Upper lobe of right lung (tissue), 1 donor: ENCODE measurements at places on chromosomes 4 and X. TPM values are rescaled to one million over a fixed set of nuclear protein-coding genes. Genes with fewer than 3 reads are reported as not detected.

DNA sequence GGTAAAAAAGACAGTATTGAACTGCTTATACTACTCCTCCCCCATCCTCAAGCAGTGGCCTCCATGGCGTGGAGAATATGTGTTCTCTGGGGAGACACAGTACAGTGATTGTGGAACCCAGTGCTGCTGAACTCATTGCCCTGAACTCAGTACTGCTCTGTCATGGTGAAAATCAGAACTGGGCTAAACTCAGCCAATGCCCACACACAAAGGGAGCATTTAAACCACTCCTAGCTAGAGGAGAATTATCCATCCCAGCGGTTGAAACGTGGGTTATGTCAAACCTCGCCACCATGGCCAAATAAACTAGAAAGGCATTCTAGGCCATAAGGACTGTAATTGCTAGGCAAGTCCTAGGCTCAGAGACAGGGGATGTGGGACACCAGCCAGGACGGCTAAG is 131.8 kb downstream of the SPOCK3 start:
- no peaks in the 10 kb centered on the region for H3K4me1 ChIP-seq
- no peak for DNase-seq
- H3K36me3 ChIP-seq, result no peaks in the 10 kb centered on the region
- H3K27me3 ChIP-seq, result no peaks in the 10 kb centered on the region
- H3K27ac ChIP-seq, result no peak overlapping the region

Gene UGT2B11
- not detected for total RNA-seq

DNA sequence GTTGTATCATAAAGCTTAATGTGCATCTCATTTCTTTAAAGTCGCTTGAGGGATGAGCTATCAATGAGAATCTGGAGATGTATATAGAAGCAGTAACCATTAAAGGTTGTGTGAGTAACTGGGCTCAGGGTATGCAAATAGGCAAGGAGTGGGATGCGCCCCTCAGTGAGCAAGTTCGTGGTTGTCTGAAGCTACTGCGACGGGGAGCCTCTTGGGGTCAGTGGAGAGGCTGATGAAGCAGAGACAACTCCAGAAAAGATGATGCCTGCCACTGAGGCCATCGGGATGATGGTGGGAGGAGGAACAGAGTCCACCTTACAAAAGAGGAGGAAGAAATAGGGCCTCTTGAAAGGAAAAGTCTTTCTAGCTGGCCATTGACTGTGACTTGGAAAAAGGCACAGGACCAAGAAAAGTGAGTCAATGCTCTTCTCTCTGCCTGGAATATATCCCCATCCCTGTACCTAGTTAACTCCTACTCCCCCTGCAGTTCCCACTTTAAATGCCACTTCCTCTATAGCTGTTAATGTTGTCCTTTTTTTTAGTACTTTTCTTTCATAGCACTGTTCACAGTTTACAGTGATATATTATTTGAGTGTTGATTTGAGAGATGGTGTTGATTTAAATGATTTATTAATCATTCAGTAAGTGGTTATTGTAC is 51.4 kb upstream of the LSM6 start:
- H3K36me3 ChIP-seq, result no peaks in the 10 kb centered on the region
- H3K4me3 ChIP-seq, result no peak overlapping the region
- DNase-seq, result no peak
- no peak overlapping the region for H3K27ac ChIP-seq
- no peaks in the 10 kb centered on the region for H3K4me1 ChIP-seq

DNA sequence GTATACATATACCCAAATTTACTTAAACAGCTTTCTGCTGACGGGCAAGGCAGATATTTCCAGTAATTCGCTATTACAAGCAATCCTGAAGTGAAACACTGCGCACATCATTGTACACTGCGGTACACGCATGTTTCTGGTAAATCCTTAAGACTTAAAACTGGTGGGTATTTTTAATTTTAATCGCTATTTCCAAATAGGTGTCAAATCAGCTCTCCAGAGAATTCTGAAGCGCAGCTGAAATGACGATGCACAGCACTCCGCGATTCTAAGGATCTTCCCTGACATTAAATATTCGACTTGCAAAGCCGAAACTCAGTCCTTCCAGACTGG is 361 bp downstream of the TMEM128 start:
- H3K36me3 ChIP-seq, result peaks cover 31% of the 10 kb centered on the region
- H3K4me1 ChIP-seq, result peaks cover 18% of the 10 kb centered on the region
- H3K27me3 ChIP-seq, result no peaks in the 10 kb centered on the region
- peak overlapping the region; percentile 96 for H3K27ac ChIP-seq

DNA sequence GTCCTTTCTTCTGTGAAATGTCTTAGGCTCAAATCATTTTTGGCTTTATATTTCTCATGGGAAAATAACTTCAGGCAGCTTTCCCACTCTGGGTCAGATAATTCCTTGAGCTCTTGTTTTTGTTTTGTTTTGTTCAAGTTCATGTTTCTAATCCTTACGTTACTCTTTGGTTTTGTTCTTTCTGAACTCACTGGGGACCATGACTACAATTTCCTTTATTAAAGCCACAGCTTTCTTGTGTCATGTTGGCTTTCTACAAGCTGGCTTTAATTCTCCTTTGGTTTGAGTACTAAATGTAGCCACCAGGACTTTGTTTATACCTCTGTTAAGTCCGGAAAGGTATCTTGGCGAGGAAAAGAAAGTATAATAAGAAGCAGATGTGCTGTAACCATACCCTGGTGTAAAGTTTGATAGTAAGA is 30.8 kb upstream of the ANXA3 start:
- no peaks in the 10 kb centered on the region for H3K27me3 ChIP-seq
- no peak for DNase-seq
- peaks cover 5% of the 10 kb centered on the region for H3K4me1 ChIP-seq

Gene DDX53
- total RNA-seq, result not detected

GRCh38 chr4:104591510-104591911 is 96.8 kb upstream of the CXXC4 start:
- no peaks in the 10 kb centered on the region for H3K36me3 ChIP-seq
- H3K27me3 ChIP-seq, result no peaks in the 10 kb centered on the region
- H3K4me1 ChIP-seq, result no peaks in the 10 kb centered on the region

GRCh38 chrX:70172221-70172620 is 5.1 kb upstream of the DGAT2L6 start:
- H3K27ac ChIP-seq, result no peak overlapping the region
- H3K4me1 ChIP-seq, result no peaks in the 10 kb centered on the region
- DNase-seq, result no peak
- no peaks in the 10 kb centered on the region for H3K36me3 ChIP-seq
- no peak overlapping the region for H3K4me3 ChIP-seq
- H3K27me3 ChIP-seq, result no peaks in the 10 kb centered on the region

DNA sequence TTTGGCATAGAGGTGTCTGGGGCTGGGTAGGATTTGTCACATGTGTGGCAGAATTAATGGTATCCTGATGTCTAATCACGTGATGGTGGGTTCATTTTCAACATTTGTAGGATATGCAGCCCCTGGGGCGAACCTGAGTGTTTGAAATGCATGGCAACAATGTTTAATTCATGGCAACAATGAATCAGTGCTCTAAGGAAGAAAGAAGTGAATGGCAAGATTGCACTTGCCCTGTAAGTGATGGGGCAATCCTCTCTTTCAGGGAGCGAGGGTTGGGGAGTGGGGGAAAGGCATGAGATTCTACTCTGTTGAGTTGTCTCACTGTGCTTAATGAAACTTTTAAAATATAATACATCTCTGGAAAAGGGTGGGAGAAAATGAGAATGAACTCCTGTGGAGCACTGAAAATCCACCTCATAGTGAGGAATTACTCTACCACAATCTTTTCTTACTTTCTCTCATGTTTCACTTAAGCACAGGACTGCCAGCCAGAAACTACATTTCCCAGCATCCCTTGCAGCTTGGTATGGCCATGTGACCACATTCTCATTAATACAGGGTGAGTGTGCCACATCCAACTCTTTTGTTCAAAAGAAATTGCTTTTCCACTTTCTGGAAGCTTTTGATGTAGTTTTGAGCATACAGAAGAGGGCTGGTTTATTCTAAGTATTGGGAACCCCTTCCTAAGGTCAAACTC is 64.0 kb upstream of the PGM2 start:
- H3K27me3 ChIP-seq, result no peaks in the 10 kb centered on the region
- no peak overlapping the region for H3K27ac ChIP-seq
- H3K36me3 ChIP-seq, result no peaks in the 10 kb centered on the region
- no peak overlapping the region for H3K4me3 ChIP-seq

DNA sequence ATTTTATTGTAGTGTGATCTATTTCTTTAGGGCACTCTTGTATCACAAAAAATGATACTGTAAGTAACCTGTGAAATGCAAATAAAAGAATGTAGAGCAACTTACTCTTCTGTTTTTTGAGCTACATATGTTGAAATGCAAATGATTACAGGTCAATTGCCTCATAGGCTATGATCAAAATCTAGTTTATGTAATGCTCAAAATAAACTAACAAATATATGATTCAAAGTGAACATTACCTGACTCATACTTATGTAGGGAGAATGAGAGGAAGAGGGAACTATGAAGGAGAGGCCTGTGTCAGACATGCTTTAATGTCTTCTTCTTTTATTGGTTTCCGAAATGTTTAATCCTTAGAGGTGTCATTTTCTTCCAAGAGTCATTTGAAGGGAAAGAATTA is 5.0 kb upstream of the RPS6KA3 start:
- H3K27me3 ChIP-seq, result no peaks in the 10 kb centered on the region
- no peak for DNase-seq
- H3K4me1 ChIP-seq, result no peaks in the 10 kb centered on the region
- H3K36me3 ChIP-seq, result no peaks in the 10 kb centered on the region

DNA sequence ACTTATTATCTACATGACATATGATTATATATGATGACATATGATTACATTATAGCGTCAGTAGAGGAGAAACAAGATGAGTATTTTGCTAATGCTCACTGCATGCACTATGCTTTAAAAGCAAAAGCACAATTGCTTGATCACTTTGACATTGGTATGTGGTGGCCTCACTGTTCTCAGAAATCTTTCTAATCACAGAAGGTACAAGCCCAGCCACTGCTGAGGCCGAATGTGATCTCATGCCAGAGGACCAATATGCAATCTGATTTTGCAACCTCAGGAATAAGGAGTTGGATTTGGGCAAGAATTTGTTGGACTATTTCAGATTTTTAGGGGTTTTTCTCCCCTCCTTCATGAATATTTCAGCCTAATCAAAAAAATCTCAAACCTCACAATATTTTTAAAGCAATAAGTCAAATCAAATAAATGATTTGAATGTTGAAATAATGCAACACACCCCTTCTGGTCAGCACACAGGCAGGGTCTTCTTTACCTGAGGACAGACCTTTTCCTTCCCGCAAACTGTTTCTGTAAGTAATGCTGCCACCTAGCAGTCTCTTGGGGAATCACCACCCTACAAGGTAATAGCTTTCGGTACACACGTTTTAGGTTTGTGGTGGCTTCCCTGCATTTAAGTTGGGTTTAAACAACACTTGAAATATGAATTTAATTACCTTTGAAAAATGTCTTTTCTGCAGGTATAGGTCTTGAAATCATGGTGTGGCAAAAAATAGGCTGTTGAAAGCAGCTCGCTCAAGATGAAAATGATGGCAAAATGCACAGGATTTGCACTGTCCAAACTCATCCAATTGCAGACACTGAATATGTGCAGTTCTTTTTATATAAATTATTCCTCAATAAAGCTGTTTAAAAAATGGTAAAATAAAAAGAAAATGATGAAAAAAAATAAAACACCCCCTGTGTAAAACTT is 4.8 kb upstream of the CXCL13 start:
- no peak for DNase-seq
- H3K36me3 ChIP-seq, result no peaks in the 10 kb centered on the region
- peaks cover 11% of the 10 kb centered on the region for H3K4me1 ChIP-seq

- H3K4me3 ChIP-seq, result no peak overlapping the region
- no peaks in the 10 kb centered on the region for H3K27me3 ChIP-seq
- H3K4me1 ChIP-seq, result peaks cover 6% of the 10 kb centered on the region
- no peak for DNase-seq
These were observed 119.9 kb downstream of the FBXW7 start for GRCh38 chr4:152415980-152416379.

- DNase-seq, result no peak
- no peaks in the 10 kb centered on the region for H3K4me1 ChIP-seq
- H3K27me3 ChIP-seq, result no peaks in the 10 kb centered on the region
- no peak overlapping the region for H3K27ac ChIP-seq
- H3K36me3 ChIP-seq, result peaks cover 31% of the 10 kb centered on the region
- no peak overlapping the region for H3K4me3 ChIP-seq
These were observed 39.6 kb downstream of the DDX60L start for GRCh38 chr4:168440442-168441264.

Gene NWD2
- total RNA-seq, result not detected

DNA sequence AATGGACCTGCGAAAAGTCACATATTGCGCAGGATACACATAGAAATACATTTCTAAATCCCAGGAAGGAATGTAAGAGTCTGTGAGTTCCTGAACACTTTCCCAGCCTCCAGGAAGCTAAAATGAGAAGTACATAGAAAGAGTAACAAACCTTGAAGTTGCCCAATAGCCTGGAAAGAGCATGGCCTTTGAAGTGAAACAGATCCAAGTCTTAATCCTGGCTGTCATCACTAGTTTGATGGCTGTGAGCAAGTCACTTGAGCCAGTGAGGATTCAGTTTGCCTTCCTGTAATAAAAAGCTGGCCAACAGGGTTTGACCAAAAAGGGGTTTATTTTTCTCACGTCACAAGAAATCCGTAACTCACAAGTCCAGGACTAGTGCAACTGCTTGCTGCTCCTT is 69.8 kb downstream of the ARHGEF38 start:
- no peak for DNase-seq
- H3K27me3 ChIP-seq, result no peaks in the 10 kb centered on the region
- H3K4me3 ChIP-seq, result no peak overlapping the region
- no peak overlapping the region for H3K27ac ChIP-seq
- peaks cover 8% of the 10 kb centered on the region for H3K4me1 ChIP-seq

- no peaks in the 10 kb centered on the region for H3K27me3 ChIP-seq
- no peak overlapping the region for H3K27ac ChIP-seq
- H3K4me1 ChIP-seq, result no peaks in the 10 kb centered on the region
- H3K4me3 ChIP-seq, result no peak overlapping the region
- no peak for DNase-seq
- H3K36me3 ChIP-seq, result no peaks in the 10 kb centered on the region
These were observed 283.1 kb upstream of the MAOA start for GRCh38 chrX:43373032-43373431.

Gene CCDC158
- 0.64 TPM for total RNA-seq

- DNase-seq, result no peak
- no peak overlapping the region for H3K27ac ChIP-seq
- no peak overlapping the region for H3K4me3 ChIP-seq
These were observed 53.6 kb downstream of the APOO start for GRCh38 chrX:23854122-23854521.

Gene UGT2B15
- not detected for total RNA-seq

DNA sequence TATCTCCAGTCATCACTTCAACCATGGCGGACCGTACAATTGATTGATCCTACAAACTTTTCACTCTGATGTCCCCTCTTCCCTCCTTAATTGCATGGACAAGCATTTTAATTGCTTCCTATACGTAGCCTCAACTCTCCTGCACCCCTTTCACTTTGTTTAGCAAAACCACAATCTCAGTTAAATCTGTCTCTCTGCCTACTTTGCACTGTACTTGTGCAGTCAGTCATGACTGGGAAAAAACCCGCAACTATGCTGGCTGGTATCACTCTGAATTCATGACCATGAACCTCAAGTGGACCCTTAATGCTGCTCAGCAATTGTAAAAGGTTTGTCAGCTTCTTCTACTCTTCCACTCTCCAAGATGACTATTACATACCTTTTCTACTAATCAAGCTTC is 51.7 kb upstream of the AFF2 start:
- H3K4me3 ChIP-seq, result no peak overlapping the region
- no peak overlapping the region for H3K27ac ChIP-seq
- H3K27me3 ChIP-seq, result no peaks in the 10 kb centered on the region
- no peak for DNase-seq

Gene GAB1
- total RNA-seq, result 64.8 TPM

GRCh38 chr4:80306260-80306659 is 29.3 kb upstream of the CFAP299 start:
- DNase-seq, result no peak
- no peaks in the 10 kb centered on the region for H3K4me1 ChIP-seq
- H3K27ac ChIP-seq, result no peak overlapping the region
- no peak overlapping the region for H3K4me3 ChIP-seq
- no peaks in the 10 kb centered on the region for H3K36me3 ChIP-seq
- no peaks in the 10 kb centered on the region for H3K27me3 ChIP-seq

Gene HMX1
- not detected for total RNA-seq
